ENCODE measurements at places on chromosomes 12 and 14.
A peak's percentile ranks its signal among the peaks of the same experiment; 100 is the strongest.

GRCh38 chr14:66104486-66104885 lies 381.7 kb upstream of the CCDC196 start:
- DNase-seq, result no peak

- no peak for DNase-seq
Observed at GRCh38 chr14:94930690-94931089, 160.8 kb upstream of the GSC start.

DNA sequence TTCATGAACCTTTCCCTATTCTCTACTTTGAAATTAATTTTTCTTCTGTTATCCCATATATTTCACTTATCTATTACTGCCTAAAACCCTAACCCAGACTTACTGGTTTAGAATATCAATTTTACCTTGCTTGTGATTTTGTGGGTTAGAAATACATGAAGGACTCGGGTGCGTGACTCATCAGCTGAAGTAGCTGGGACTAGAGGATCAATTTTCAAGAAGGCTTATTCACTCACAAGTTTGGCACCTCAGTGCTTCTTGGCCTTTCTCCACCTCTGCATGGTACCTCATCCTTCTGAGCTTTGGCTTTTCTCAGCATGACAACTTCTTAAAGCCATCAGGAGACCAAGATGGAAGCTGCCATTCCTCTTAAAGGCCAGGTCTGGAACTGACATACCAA lies 57.8 kb downstream of the TMEM117 start:
- DNase-seq, result no peak

DNA sequence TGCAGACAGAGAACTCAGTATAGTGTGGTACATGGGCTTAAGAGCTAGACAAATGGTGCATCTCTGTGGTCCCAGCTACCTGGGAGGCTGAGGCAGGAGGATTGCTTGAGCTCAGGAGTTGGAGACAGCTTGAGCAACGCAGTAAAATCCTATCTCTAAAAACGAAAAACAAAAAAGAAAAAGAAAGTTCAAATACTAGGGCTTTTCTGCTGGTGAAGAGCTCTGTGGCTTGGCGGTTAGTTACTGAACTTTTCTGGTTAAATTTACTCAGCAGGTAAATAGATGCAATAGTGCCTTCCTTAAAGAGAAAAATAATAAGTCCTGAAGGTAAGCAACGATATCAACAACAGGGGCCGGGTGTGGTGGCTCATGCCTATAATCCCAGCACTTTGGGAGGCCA lies 31.4 kb upstream of the RAP1B start:
- no peak for DNase-seq

- no peak for DNase-seq
Observed at GRCh38 chr12:54390176-54390667, 5.7 kb upstream of the ZNF385A start.

DNA sequence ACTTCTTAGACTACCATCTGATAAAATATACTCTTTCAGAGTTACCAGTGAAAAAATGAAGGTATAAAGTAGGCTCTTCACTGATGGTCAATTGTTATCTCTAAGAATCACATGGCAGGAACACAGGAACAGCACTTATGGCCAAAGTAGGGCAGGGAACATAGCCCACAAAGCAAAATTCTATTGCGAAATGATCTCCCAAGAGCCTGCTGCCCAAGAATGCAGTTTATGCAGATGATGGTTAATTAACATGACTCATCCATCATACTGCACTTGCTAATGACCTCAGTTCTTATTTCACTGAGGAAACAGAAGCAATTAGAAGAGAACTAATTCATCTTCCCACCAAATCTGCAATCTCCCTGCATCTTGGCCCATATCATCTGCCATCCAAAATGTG lies 133.8 kb downstream of the SLC2A13 start:
- no peak for DNase-seq

DNA sequence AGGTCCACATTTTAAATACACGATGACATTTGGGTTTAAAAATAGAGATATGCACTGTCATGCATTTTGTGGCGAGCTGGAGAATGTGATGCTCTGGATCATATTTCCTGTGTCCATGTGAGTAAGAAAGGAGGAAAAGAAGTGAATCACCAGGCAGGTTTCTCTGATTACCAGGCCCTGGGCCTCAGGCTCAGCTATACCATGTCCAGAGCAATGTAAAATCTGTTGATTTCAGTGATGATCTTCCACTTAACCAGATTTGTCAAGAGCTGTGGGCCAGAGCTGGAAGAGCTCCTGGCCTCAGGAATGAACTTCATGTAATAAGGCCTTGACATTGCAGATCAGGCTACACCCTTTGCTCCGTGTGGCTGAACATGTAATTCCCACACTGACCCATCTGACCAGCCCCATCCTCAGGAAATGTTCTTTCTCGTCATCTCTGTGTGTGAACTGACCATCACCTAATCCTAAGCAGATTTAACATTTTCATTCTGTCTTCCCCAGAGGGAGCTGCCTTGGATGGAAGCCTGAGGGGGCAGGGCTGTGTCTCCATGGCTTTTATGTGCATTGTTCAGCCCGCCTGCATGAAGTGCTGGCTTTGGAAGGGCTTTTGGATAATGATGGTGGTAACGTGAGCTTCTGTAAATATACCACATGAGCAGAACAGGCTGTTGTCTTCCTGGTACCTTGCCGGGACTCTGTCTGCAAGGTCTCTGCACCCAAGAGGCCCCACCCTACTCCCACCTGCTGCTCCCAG lies 54.5 kb downstream of the CRACR2A start:
- DNase-seq, result peak; percentile 94

- DNase-seq, result no peak
Observed at GRCh38 chr14:95222151-95222631, 64.9 kb upstream of the DICER1 start.

DNA sequence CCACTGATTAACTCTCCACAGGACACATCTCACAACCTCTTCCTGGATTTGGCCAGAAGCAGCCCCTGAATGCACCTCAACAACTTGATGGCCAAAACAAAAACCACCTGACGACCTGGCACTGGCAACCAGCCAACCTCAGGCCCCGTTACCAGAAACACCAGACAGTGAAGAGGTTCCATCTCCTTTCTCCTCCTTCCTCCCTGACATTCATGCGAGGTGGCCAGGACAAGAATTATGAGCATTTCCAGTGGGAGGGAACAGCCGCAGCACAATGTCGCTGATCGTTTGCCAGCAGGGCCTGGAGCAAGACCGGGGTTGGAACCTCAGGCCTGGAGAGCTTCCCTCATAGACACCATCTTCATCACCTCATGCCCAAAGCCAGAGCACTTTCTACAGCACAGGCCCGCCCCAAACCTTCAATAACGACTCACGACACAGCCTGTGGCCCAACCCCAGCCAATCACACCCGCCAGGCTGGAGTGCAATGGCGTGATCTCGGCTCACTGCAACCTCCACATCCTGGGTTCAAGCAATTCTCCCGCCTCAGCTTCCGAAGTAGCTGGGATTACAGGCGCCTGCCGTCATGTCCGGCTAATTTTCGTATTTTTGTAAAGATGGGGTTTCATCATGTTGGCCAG lies 48.7 kb downstream of the CCDC88C start:
- no peak for DNase-seq

Data from NCI-H1092 (cell line).